ENCODE measurements at places on chromosomes 3 and 15. TPM values are rescaled to one million over a fixed set of nuclear protein-coding genes. Genes with fewer than 3 reads are reported as not detected.

GRCh38 chr3:36867810-36868209, 77.0 kb downstream of the TRANK1 start:
- DNase-seq: no peak

- DNase-seq: no peak
These were observed 28.3 kb upstream of the ATP2B2 start for GRCh38 chr3:10533737-10534023.

DNA sequence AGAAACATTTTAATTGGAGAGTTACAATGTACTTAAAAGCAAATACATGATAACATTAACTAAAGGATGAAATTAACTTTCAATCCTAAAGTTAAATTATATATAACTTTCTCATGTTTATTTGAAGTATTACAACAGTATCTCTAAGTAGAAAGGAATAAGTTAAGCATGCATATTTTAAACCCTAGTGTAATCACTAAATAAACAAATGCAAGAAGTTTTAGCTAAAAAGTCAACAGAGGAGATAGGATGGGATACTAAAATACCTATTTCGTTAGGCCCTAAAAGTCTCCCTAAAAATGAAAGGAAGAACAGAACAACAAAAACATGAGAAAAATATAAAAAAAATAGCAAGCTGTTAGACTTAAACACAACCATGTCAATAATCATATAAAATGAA, 361.3 kb upstream of the THBS1 start:
- DNase-seq: no peak

FBXO40 gene
- not detected for total RNA-seq

FBXL22 gene
- total RNA-seq: 0.64 TPM

Data from cerebellum (tissue), 4 donors.